Activated T-helper 1 cell treated with anti-CD3 and anti-CD28 coated beads, Interleukin-2, amount 50 U/mL, for 16 hours (primary cell): ENCODE measurements at places on chromosomes 5 and 9.

GRCh38 chr5:12315461-12315860 lies 411.2 kb upstream of the CTNND2 start:
- no peak for DNase-seq

DNA sequence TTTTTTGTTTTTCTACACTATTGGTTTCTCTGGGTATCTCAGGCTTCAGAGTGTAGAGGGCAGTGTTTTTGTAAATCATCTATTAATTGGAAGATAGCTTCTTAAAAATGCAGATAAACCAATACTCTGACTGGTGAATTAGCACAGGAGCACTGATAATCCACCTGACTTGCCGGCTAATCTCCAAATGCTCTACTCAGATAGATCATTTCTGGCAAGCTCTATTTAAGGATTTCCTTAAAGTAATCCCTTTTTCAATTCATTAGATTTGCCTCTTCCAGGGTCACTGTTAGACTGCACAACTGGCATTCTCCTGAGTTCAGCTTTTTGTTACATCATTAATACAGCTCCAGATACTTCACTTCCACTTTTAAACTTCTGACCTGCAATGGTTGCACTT lies 1390.3 kb upstream of the NUDT12 start:
- DNase-seq, result no peak

DNA sequence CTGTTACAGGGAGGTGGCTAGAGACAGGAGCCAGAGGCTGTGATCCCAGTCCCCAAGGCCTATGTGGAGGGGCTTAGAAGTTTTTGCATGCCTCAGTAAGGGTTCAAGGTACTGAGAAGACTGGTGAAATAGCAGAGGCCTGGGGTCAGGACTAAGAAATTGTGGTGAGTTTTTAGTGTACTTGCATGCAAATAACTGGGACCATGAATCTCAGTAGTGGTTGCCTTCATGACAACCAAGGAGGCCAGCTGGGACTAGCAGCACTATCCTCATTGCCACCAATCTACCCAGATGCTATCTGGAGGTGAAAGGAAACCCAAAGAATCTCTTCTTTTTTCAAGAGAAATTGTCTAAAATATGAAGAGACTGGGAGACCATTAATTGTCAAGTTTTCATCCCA lies 395.1 kb downstream of the CETN3 start:
- no peak for DNase-seq

DNA sequence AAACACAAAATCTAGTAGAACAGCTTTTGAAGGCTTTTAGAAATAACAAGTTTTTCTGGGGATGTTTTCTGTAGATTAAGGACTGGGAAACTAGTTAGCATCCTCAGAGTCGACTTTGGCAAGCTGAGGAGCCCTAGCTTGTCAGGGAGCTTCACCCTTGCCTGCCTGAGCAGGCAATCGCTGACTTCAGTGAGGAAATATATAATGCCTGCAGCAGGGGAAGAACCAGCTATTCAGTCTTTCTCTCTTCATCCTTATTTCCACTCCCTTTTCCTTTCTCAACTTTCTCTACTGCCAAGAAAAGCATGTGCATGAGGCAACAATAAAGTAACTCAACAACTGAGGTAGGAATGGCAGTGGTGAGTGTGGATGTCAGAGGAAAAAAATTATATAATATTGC lies 54.7 kb downstream of the PLK2 start:
- no peak for DNase-seq

- no peak for DNase-seq
Observed at GRCh38 chr5:40490464-40491111, 189.1 kb upstream of the PTGER4 start.

- no peak for DNase-seq
Observed at GRCh38 chr5:94693043-94693822, 74.8 kb downstream of the SLF1 start.

- DNase-seq, result no peak
Observed at GRCh38 chr5:59140133-59140532, 557.3 kb downstream of the RAB3C start.

DNA sequence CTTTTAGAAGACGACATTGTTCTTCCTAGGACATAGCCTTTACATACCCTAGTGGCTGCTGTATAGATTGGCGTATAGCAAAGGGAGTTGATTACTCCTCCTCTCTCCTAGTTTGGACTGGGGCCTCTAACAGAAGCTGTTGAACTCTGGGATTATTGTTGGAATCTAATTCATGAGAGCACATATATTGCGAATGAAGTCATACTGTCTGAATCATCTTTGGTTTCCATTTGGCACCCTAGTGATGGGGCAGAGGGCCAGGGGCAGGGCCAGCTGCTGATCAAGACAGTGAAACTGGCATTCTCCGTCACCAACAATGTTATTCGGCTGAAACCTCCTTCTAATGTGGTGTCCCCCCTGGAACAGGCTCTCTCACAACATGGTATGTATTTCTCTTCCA lies 40.3 kb downstream of the NUP188 start:
- no peak for DNase-seq

DNA sequence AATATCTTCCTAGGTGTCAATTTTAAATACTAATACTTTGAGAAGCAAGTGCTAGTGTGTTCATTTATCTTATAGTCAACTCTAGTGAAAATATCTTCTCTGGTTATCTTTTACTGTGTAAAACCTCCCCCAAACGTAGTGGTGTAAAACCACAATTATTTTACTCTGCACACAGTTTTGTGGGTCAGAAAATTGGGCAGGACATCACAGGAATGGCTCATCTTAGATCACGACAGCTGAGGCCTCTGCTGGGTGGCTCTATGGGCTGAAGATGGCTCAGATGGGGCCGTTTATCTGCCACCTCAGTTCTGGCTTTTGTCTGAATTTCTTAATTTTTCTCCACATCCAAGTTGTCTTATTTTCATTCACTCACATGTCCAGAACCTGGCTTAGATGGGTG lies 457.2 kb upstream of the ACTBL2 start:
- DNase-seq, result no peak

DNA sequence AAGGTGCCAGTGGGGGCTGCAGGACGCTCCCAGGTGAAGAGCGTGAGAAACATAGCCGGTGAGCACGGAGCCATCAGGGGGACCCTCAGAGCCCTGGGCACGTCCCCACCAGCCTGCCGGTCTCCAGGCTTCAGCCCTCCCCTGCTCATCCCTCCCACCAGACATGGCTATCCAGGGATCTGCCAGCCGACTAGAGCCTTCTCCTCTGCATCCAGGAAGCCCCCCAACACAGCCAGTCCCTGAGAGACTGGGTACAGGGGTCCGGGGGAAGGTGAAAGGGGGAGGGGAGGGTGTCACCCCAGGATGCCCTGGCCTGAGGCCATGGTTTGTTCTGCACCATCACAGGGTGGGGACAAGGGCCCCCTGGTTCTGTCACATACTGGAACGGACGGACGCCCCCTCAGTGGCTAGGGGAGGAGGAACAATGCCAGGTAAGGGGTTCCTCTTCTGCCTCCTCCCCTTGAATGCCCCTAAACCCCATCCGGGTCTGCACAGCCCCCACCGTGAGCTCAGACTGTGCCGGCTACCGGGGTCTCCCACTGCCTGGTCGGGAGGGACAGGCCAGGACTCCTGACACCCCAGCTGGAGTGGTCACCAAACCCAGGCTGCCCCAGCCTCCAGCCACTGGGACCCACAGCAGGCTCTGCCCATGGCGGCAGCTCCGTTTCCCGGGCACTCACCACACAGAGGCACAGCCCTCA lies 34.3 kb downstream of the NACC2 start:
- DNase-seq, result no peak

DNA sequence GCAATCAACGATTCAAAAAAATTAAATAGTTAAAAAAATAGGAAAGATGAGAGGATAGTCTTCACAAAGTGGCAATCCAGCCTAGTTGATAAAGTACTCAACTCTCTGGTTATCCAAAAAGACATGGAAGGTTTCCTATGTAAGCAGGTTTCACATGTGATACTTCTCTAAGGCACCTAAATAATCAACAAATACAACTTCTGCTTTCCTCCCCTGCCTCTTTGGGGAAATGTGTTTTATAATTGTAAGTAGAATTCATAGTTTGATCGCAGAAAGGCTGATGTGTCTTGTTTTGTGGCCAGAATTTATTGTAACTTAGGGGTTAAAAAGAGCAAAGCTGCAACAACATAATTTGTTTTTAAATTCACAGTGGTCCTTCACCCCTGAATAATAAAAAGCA lies 855.5 kb upstream of the DMAC1 start:
- DNase-seq, result no peak

GRCh38 chr9:109110329-109111021 lies 9.3 kb downstream of the TMEM245 start:
- no peak for DNase-seq

GRCh38 chr5:131810510-131811249 lies 13.9 kb upstream of the FNIP1 start:
- DNase-seq, result no peak

DNA sequence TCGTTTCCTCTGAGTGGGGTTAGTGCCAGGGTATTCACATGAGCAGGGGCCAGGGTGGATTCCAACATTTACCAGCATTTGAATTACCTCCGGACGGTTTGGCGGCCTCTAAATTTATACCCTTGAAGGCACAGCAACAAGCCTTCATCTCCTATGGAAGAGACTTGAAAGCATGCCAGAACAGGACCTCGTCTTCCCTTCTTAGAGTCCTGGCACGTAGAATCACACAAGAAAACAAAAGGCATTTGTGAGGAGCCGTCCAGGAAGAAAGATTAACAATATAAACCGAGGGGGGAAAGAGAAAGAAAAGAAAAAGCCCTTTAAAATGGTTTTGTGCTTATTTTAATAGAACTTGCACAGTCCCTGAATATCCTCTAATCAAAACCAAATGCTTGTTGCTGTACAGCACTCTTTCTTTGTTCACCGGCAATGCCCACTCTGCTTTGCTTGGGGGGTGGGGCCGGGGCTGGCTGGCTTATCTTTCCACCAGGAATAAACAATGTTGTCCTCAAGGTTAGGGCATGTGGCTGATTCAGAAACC lies 575.8 kb upstream of the ZNF462 start:
- no peak for DNase-seq

GRCh38 chr9:137369911-137370764 lies 52.8 kb downstream of the EXD3 start:
- DNase-seq, result no peak

DNA sequence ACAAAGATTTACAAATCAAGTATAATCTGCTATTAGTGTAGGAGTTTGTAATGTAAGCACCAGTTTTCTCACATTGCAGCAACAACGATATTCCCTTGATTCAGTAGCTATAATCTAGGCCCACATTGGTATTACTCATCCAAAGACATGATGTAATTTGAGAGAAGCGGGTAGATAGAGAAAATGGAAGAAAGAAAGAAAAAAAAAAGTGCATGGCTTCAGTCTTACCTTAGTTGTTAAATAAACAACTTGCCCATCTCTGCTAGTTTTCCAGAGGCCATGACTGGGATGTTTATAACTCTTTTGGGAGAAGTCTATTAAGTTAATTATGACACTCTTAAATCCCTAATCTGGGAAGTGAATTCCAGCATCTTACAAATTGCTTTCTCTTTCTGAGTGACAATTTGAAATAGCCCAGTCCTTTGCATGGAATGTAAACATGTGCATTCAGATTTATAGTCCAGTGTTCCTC lies 2.8 kb downstream of the MELK start:
- DNase-seq, result no peak

- no peak for DNase-seq
Observed at GRCh38 chr9:124450931-124451661, 845 bp downstream of the ADGRD2 start.

GRCh38 chr5:141529002-141529401 lies 40.1 kb downstream of the PCDHGC5 start:
- no peak for DNase-seq

GRCh38 chr5:111198281-111198966 lies 25.8 kb upstream of the CAMK4 start:
- no peak for DNase-seq

- no peak for DNase-seq
Observed at GRCh38 chr5:32876791-32877190, 165.7 kb downstream of the NPR3 start.

- DNase-seq, result no peak
Observed at GRCh38 chr5:109848130-109848529, 158.4 kb downstream of the MAN2A1 start.

GRCh38 chr5:142938266-142938880 lies 168.2 kb downstream of the ARHGAP26 start:
- DNase-seq, result no peak

- no peak for DNase-seq
Observed at GRCh38 chr9:77475641-77476473, 172.3 kb downstream of the GNA14 start.

GRCh38 chr9:109813829-109814228 lies 33.8 kb downstream of the PALM2AKAP2 start:
- DNase-seq, result no peak

DNA sequence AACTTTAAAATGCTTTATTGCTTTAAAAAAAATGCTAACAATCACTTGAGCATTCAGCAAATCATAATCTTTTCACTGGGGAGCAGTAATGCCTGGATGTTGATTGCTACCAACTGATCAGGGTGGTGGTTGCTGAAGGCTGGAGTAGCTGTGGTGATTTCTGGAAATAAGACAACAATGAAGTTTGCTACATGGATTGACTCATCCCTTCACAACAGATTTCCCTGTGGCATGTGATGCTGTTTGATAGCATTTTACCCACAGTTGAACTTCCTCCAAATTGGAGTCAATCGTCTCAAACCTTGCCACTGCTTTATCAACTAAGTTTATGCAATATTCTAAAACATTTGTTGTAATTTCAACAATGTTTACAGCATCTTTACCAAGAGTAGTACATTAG lies 83.3 kb downstream of the MLLT3 start:
- DNase-seq, result no peak

- no peak for DNase-seq
Observed at GRCh38 chr9:115980054-115980453, 173.5 kb upstream of the PAPPA start.

DNA sequence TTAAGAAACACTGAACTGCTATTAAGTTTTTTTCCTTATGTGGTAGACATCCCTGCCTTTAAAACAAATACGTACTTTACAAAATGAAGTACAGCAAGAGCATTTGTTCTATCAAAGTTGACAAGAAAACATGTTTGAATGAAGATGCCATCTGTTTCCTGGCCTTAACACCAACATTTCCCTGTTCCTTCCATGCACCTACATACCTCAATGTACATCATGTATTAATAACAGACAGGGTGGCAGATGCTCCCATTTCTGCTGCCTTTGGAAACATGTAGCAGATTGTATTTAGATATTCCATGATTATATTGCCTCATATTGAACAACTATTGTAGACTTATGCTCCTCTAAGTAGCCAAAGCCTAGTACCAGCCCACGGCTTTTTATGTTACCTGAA lies 104.4 kb downstream of the PJA2 start:
- no peak for DNase-seq

DNA sequence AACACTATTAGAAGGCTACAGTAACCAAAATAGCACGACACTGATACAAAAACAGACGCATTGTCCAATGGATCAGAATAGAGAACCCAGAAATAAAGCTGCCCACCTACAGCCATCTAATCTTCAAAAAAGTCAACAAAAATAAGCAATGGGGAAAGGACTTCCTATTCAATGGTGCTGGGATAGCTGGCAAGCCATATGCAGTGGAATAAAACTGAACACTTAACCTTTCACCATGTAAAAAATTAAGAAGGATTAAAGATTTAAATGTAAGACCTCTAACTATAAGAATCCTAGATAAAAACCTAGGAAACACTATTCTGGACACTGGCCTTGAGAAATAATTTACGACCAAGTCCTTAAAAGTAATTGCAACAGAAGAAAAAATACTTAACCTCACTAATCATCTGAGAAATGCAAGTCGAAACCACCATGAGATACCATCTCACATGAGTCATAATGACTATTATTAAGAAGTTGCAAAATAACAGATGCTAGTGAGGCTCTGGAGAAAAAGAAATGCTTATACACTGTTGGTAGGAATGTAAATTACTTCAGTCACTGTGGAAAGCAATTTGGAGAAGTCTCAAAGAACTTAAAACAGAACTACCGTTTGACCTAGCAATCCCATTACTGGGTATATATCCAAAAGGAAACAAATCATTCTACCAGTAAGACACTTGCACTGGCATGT lies 203.3 kb upstream of the CDH9 start:
- DNase-seq, result no peak
